ENCODE measurements at places on chromosomes 3 and 15.

DNA sequence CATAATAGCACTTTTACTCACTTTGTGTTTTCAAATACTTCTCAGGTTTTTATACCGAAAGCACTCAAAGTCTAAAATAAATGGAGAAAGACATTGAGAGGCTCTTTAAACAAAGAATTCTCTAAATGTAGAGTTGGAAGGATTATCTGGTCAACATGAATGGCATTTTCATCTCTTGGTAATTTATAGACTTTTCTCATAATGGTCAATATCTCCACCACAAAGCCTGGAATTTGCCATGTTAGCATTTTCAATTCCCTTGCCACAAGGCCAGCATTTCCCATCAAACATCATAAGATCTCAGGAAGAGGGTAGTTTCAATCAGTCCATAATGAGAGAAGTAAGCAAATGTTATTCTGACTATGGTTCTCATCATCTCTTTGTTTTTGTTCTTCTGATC, 293.0 kb downstream of the CADM2 start:
- DNase-seq: no peak

- no peak for DNase-seq
Observed at GRCh38 chr15:80267658-80268057, 15.6 kb upstream of the CTXND1 start.

DNA sequence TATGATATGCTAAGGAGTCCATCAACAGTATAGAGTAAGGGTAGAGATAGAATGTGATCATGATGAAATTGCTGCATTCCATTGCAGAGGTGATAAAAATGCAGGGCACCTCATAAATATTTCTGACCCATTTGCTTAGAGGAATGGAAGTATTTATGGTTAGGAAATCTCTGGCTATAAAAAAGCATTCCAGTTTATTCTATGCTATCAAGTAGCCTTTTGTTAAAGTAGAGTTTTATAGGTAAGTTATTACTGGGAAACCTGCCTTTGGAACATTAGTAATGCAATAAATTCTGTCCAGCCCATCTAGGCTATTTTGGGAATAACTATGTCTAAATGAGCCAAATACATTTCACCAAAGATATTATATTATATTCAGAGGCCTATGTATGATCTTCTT, 19.8 kb upstream of the STRIT1 start:
- no peak for DNase-seq

GRCh38 chr3:149339931-149340309, 6.5 kb upstream of the TM4SF18 start:
- no peak for DNase-seq

DNA sequence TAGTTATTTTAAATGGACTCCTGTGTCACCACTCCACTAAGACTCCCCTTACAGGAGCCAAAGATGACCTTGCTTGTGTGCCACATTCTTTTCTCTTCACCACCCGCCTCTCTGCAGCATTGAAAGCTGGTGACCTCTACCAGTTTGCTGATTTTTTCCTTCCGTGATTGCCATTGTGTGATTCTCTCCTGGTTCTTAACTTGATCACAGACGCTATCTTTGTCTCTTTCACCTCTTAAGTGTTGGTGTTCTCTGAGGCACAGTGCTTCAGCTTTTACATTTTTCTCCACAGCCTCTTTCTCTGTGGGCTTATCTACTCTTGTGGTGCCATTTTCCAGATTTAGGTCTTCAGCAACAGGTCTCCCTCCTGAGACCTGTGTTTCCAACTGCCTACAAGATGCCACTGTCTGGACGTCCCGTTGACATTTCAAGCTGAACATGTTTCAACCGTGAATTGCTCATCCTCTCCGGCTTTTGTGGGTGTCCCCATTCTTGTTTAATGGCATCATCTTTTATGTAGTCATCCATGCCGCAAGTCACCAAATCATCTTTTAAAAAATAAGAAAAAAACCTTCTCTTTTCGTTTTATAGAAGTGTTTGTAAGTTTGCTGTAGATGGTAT, 26.5 kb downstream of the IQGAP1 start:
- peak; percentile 57 for DNase-seq

DNA sequence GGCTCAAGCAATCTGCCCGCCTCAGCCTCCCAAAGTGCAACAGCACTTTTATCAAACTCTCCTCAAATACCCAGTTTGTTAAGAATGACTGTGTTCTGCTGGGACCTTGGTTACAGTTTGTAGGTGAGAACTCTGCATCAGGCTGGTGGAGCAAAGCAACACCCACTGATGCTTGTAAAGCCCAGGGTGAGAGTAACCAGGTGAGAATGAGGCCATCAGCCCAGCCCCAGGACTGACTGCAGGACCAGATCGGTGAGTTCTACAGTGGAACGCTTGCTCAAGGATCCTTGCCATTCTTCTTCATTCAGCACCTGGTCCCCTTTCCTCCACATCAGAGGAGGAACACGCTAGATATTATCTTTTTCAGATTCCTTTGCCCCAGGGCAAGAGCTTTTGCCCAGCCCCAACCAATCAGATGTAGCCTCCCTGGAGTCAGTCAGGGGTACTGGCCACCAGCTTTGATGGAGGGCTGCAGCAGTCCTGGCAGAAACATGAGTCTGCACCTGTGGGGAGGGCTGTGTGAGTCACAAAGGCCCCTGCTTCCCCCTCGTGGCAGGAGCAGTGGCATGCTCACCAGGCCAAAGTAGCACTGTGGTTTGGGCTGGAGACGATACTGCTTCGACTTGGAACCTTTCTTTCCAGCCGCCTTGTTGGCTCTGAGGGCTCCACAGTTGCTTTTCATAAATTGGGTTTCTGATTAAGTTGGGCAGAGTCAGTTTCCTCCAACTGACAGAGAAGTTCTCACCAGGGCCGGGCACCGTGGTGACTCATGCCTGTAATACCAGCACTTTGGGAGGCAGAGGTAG, 3.5 kb upstream of the SHISA5 start:
- peak; percentile 70 for DNase-seq

GRCh38 chr15:48703544-48703943, 58.0 kb upstream of the FBN1 start:
- DNase-seq: no peak

- no peak for DNase-seq
Observed at GRCh38 chr15:77753281-77753873, 120.7 kb upstream of the LINGO1 start.

DNA sequence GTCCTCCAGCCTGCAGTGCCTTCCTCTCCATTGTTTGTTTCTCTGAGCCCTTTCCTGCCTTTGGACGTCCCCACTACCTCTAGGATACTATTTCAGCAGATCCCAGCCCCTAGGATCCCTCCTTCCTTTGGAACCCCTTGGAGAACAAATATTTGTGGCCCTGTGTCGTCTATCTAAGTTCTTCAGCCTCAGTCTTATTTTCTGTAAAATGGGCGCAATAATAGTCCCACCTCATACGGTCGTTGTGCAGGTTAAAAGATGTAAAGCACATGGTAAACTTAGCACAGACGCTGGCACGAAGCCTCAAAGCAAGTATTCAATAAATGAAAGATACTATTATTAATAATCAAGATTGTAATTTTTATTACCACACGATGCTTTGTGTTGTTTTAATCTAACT, 122.0 kb downstream of the SV2B start:
- no peak for DNase-seq

GRCh38 chr3:25151281-25151902, 276.7 kb upstream of the RARB start:
- no peak for DNase-seq

DNA sequence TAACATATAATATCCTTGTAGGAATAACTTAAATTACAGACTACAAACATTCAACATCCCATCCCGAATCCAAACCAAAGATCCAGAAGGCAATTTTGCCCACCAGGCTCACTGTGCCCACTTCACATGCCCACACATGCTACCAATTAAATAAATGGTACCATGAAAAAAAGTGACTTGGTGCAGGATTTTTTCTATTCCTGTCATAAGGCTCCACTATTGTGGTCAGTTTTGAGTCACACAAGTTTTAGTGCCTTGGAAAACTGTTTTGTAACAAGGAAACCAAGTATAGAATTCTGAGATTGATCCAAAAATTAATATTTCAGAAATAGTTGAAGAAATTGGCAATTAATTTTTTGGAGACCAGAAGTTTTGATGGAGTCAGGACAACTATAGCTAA, 470.1 kb upstream of the THBS1 start:
- DNase-seq: no peak

DNA sequence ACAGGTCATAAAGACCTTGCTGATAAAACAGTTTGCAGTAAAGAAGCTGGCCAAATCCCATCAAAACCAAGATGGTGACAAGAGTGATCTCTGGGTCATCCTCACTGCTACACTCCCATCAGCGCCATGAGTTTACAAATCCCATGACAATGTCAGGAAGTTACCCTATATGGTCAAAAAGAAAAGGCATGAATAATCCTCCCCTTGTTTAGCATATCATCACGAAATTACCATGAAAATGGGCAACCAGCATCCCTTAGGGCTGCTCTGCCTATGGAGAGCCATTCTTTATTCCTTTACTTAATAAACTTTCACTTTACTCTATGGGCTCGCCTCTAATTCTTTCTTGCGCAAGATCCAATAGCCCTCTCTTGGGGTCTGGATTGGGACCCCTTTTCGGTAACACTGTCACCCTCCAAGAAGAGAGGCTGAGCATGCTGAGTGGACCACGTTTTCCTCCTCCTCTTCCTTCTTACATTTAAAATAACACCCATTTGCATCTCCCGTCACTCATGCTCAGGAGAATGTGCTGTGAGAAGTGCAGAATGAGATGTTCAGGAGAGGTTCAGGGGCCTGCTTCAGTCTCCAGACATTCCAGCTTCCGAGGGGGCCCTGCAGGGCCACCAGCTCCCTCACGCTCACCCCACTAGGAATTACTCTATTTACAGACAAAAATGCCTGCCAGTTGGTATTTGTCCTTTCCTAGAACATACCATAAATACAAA, 47.3 kb downstream of the NSMCE3 start:
- DNase-seq: no peak

- DNase-seq: no peak
Observed at GRCh38 chr3:53645754-53646153, 151.3 kb downstream of the CACNA1D start.

DNA sequence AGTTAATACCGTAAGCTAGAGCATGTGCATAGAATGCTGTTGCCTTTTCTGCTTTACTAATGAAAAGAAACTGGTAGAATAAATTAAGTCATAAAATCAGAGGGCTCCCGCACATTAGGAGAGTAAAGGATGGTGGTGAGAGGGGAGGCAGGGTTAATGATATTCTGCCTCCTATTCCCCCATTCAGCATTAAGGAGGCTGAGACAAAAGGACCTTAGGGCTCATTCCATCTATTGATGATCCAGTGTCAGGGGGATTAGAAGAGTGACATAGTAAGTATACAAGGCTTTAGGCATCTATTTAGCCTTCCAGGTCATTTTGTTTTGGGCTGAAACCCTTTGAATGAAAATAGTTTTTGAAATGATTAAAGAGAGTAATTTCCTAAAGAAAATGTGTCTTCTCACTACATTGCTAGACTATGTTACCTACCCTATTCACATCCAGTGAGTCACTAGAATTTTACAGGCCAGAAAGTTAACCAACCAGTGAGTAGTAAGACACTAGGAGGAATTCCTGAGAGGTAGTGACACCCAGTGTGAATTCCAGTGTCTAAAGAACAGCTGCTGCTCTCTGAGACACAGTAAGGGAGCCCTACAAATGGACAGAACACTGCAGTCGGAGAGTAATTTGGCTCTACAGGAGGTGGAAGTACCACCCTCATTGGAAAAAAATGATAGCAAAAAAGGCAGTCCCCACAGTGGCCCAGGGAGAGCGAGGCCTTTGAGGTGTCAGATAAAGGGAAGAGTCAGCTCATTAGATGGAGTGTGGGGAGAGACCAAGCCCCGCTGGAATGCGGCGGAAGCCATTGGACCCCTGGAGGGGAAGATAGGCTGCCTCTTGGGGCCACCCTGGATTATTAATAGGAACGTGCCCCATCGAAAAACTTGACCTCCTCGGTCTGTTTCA, 67.6 kb downstream of the TUSC7 start:
- DNase-seq: no peak

- DNase-seq: no peak
Observed at GRCh38 chr3:53836084-53836872, 9.9 kb downstream of the CHDH start.

GRCh38 chr3:121834157-121834670, 646 bp downstream of the IQCB1 start:
- no peak for DNase-seq

- DNase-seq: no peak
Observed at GRCh38 chr3:50474717-50475116, 28.7 kb downstream of the CACNA2D2 start.

- DNase-seq: no peak
Observed at GRCh38 chr15:55766676-55767075, 23.7 kb upstream of the PRTG start.

DNA sequence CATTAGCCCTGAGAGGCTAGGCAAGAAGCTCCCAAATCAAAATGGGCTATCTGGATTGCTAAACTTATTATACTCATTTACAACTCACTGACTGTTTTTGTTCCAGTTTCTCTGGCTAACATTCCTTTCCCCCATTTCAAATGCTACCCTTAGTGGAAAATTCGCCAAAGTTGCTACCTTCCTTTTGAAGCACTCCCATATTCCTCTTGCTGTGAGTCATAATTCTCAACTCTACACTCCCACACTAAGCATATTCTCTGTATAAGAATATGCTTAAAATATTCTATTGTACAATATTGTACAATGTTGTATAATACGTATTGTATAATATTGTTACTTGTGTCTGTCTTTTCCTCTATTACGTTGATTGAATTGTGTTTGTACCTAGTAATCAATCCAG, 398.6 kb downstream of the PYDC2 start:
- DNase-seq: no peak

DNA sequence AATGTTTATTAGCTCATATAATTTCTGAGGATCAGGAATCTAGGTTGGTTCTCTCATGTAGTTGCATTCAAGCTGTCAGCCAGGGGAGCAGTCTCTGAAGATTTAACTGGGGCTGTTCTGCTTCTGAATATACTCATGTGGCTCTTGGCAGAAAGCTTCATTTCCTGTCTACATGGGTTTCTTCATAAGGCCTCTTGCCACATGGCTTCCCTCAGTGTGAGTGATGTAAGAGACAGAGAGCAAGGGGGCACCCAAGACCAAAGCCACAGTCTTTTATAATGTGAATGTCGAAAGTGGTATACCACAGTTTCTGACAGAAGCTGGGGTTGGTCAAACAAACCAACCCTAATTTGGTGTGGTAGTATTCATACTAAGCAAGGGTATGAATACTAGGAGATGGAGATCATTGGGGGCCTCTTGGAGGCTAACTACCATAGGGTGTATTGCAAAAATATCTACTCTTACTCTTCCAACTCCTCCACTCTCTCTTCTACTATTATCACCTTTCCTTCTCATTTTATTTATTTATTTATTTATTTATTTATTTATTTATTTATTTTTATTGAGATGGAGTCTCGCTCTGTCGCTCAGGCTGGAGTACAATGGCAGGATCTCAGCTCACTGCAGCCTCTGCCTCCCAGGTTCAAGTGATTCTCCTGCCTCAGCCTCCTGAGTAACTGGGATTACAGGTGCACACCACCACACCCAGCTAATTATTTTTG, 123.8 kb downstream of the B3GALNT1 start:
- DNase-seq: peak; percentile 5

DNA sequence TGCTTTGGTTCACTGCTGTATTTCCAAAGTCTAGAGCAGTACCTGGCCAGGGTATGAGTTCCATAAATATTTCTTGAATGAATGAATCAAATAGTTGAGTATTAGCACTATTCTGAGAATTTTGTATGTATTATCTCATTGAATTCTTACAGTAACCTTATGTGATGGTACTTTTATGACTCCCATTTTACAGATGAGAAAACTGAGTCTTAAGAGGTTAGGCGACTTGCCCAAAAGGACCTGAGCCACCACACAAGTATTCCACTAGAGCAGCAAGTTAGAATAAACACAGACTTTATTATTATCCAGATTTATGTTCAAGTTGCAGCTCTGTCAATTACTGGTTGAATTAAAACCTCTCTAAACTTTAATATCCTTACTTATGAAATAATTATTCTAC, 29.4 kb downstream of the CRTC3 start:
- DNase-seq: no peak

Data from stimulated activated CD4-positive, alpha-beta T cell treated with anti-CD3 and anti-CD28 coated beads, Interleukin-1b, Interleukin-23, amount 100 ng/mL, for 48 hours (primary cell).